ENCODE measurements at places on chromosomes 2 and 18. TPM values are rescaled to one million over a fixed set of nuclear protein-coding genes. Genes with fewer than 3 reads are reported as not detected.

Gene SLC11A1
- total RNA-seq = 0.18 TPM

Gene ANKZF1
- total RNA-seq = 142 TPM

Gene TM4SF20
- not detected for total RNA-seq

Gene SP140
- 316 TPM for total RNA-seq

Gene FER1L5
- not detected for total RNA-seq

Gene IL1B
- not detected for total RNA-seq

Gene LIPG
- 0.59 TPM for total RNA-seq

Gene TBR1
- not detected for total RNA-seq

Gene MC4R
- not detected for total RNA-seq

Gene CD302
- 1.1 TPM for total RNA-seq

Gene CRYGC
- total RNA-seq = not detected

Gene IL37
- total RNA-seq = not detected

Gene SNED1
- 1.5 TPM for total RNA-seq

Gene RGPD3
- total RNA-seq = 0.34 TPM

Gene SCYGR7
- not detected for total RNA-seq

Gene FEV
- total RNA-seq = not detected

Gene FZD7
- total RNA-seq = 1.1 TPM

Gene FAM237A
- total RNA-seq = not detected

Gene FMNL2
- total RNA-seq = 14.3 TPM

Gene ERICH2
- total RNA-seq = not detected

Gene LHCGR
- not detected for total RNA-seq

Gene ACTG2
- total RNA-seq = 0.21 TPM

Gene SERPINB10
- total RNA-seq = not detected

Gene AQP12B
- not detected for total RNA-seq

Gene NEB
- 0.27 TPM for total RNA-seq

Gene RAB6C
- total RNA-seq = not detected

Gene KCNS3
- total RNA-seq = 0.16 TPM

Gene NTSR2
- not detected for total RNA-seq

Gene EVX2
- not detected for total RNA-seq

Gene CNGA3
- total RNA-seq = not detected

Gene OTOF
- total RNA-seq = 12.3 TPM

Gene IMMT
- 160 TPM for total RNA-seq

Gene ZC3H8
- 33.4 TPM for total RNA-seq

Gene MAPK4
- not detected for total RNA-seq

Gene ZNF892
- total RNA-seq = 4.8 TPM

Gene CXCR1
- not detected for total RNA-seq

Gene RAB17
- not detected for total RNA-seq

Gene MEP1B
- total RNA-seq = not detected
